ENCODE measurements at places on chromosomes 11 and 22. TPM values are rescaled to one million over a fixed set of nuclear protein-coding genes. Genes with fewer than 3 reads are reported as not detected.

Gene RIMBP3B
- total RNA-seq: 0.09 TPM

Gene TNNT3
- total RNA-seq: 0.43 TPM

Gene OR51G1
- not detected for total RNA-seq

GRCh38 chr11:35523331-35523768 is 2.1 kb downstream of the PAMR1 start:
- H3K36me3 ChIP-seq: no peaks in the 10 kb centered on the region
- no peaks in the 10 kb centered on the region for H3K4me1 ChIP-seq
- H3K27me3 ChIP-seq: peaks cover 24% of the 10 kb centered on the region
- H3K27ac ChIP-seq: no peak overlapping the region
- DNase-seq: no peak

- DNase-seq: peak; percentile 97
- H3K4me3 ChIP-seq: peak within 1 kb of the TSS; percentile 97
- no peaks in the 10 kb centered on the region for H3K27me3 ChIP-seq
- H3K36me3 ChIP-seq: peaks cover 37% of the 10 kb centered on the region
- peaks cover 10% of the 10 kb centered on the region for H3K4me1 ChIP-seq
These were observed at the start of the genes CWC15 and KDM4D for GRCh38 chr11:94973099-94973968. Gene CWC15 (minus strand): TSS chr11:94973556. CDS start chr11:94972185, 1,371 bp downstream. Gene KDM4D (plus strand): TSS chr11:94973709. CDS start chr11:94997373, 23,664 bp downstream.

GRCh38 chr11:86617502-86617901 is 54.9 kb downstream of the ME3 start:
- H3K4me3 ChIP-seq: no peak overlapping the region
- H3K27me3 ChIP-seq: no peaks in the 10 kb centered on the region
- H3K36me3 ChIP-seq: no peaks in the 10 kb centered on the region
- H3K27ac ChIP-seq: no peak overlapping the region

Data from upper lobe of right lung (tissue), 1 donor.